ENCODE measurements at places on chromosomes 2 and 18. TPM values are rescaled to one million over a fixed set of nuclear protein-coding genes. Genes with fewer than 3 reads are reported as not detected.

ATG4B gene
- total RNA-seq: 109 TPM

CIB4 gene
- total RNA-seq: not detected

SPDYA gene
- total RNA-seq: 0.90 TPM

CCDC178 gene
- 2.4 TPM for total RNA-seq

SIX3 gene
- total RNA-seq: not detected

TRPM8 gene
- not detected for total RNA-seq

MALT1 gene
- total RNA-seq: 19.4 TPM

DNA sequence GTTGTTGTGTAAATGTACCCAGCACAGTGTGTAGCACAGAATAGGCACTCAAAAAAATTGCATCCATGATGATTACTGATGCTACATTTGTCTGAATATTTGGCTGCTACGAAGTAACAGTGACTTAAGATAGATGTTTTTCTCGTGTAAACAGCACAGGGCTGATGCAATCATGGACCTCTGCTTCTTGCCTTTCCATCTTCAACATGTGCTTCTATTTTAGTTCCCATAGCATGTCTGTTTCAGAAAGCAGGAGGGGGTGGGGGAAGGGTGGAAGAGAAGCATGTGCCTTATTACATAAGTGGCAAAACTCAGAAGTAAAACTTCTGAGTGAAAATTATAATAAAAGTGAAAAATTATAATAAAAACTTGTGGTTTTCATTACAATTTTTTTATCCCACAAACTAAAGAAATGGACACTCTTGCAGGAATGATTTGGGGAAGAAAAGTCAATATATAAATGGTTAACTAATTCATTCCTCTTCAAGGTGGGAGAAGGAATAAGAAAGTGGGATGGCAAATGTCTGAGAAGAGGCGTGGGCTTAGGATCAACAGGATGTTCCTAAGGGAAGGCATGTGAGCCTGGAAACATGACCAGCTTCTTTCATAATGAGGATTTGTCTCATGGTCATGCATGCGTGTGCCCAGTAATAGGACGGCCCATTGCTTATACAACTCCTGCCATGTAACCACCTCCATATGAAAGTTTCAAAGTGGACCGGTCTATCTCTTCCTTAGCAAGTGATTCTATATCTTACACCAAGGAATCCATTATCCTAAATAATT is 27.2 kb downstream of the CCBE1 start:
- H3K27ac ChIP-seq: no peak overlapping the region
- H3K4me3 ChIP-seq: no peak overlapping the region
- H3K4me1 ChIP-seq: no peaks in the 10 kb centered on the region
- H3K36me3 ChIP-seq: no peaks in the 10 kb centered on the region
- no peak for DNase-seq
- H3K27me3 ChIP-seq: no peaks in the 10 kb centered on the region

DNA sequence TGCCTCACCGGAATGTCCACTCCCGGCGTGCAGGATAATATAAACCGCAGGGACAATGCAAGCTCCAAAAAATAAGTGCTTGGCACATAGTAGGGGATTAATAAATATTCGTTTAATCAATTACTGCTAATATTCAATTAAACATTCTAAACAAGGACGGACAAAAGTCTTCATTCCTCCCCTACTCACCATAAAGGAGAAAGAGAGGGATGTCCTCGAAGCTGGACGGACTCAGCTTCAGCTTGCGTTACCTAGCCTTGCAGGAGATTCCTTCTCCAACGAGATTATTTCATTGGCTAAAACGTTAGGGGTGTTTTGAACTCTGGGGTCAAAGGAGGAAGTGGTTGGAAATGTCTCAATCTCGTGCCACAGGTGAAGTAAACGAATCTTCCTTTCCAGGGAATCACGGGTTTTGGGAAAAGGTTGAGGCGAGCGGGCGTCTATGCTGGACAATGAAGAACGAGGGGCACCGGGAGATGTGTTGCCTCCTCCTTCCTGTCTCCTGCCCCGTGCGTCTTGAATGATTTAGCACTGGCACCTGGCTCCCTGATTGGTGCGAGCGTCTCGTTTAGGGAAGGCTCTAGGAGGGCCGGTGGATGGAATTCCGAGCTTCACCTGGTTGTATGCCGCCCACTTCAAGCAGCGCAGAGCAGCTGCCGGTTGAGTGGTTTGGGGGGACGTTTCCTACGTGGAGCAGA is 2.0 kb upstream of the GAD1 start:
- H3K4me3 ChIP-seq: no peak overlapping the region
- DNase-seq: no peak
- no peaks in the 10 kb centered on the region for H3K36me3 ChIP-seq
- H3K27ac ChIP-seq: no peak overlapping the region

GRCh38 chr18:49819823-49820671 is 6.7 kb upstream of the ACAA2 start:
- H3K36me3 ChIP-seq: no peaks in the 10 kb centered on the region
- no peaks in the 10 kb centered on the region for H3K4me1 ChIP-seq
- H3K4me3 ChIP-seq: no peak overlapping the region
- no peak for DNase-seq
- no peaks in the 10 kb centered on the region for H3K27me3 ChIP-seq
- no peak overlapping the region for H3K27ac ChIP-seq

DNA sequence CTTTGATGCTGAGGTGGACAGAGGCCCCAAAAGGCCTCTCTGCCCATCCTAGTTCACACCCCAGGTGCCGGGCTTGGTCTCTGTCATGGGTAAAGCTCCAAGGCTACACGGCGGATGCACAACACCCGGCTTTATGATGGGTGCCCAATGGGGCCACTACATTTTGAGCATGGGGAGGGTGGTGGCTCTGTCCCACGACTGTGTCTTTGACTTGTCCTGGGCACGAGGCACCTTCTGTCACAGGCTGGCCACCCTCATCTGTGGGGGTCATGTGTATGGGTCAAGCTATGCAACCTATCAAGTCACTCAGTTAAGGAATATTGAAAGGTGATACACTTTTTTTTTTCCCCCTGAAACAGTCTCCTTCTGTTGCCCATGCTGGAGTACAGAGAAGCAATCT is 63.7 kb downstream of the EDAR start:
- DNase-seq: no peak
- H3K4me3 ChIP-seq: no peak overlapping the region
- no peaks in the 10 kb centered on the region for H3K27me3 ChIP-seq
- no peaks in the 10 kb centered on the region for H3K36me3 ChIP-seq
- no peak overlapping the region for H3K27ac ChIP-seq

DNA sequence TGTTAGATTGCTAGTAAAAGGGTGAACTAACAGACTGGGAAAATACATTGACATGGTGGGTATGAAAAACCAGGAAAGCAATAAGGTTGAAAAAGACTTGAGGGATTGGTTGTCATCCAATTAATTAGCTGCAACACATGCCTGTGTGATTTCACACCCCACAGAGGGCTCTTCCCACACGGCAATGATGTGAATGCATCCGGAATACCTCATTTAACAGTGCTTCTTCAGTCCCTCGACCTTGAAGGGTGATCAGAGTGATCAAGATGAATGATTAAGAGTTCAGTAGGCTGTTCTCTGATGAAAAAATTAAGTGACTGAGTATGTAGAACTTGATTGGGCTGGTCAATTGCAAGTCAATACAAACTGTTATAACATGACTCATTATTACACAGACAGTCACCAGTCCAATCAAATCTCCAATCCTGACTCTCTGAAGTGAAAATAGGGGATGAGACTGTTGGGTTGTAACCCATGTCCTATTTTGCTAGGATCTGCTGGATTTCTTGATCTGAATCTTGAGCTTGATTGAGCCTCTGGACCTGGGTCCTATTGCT is 924.9 kb upstream of the FAM98A start:
- H3K4me3 ChIP-seq: no peak overlapping the region
- H3K36me3 ChIP-seq: no peaks in the 10 kb centered on the region
- no peak overlapping the region for H3K27ac ChIP-seq
- no peak for DNase-seq
- H3K27me3 ChIP-seq: no peaks in the 10 kb centered on the region

- no peak overlapping the region for H3K27ac ChIP-seq
- no peak overlapping the region for H3K4me3 ChIP-seq
- no peaks in the 10 kb centered on the region for H3K36me3 ChIP-seq
- H3K4me1 ChIP-seq: no peaks in the 10 kb centered on the region
Measured at GRCh38 chr2:239378021-239378917, 22.6 kb downstream of the HDAC4 start.

- no peak for DNase-seq
- H3K4me1 ChIP-seq: no peaks in the 10 kb centered on the region
- no peak overlapping the region for H3K4me3 ChIP-seq
- H3K27ac ChIP-seq: no peak overlapping the region
Measured at GRCh38 chr2:151478011-151478410, 68.3 kb downstream of the RIF1 start.

- no peaks in the 10 kb centered on the region for H3K27me3 ChIP-seq
- H3K4me3 ChIP-seq: no peak overlapping the region
- H3K27ac ChIP-seq: peak overlapping the region; percentile 54
- H3K36me3 ChIP-seq: no peaks in the 10 kb centered on the region
- H3K4me1 ChIP-seq: peaks cover 6% of the 10 kb centered on the region
Measured at GRCh38 chr2:8303322-8303832, 378.5 kb upstream of the ID2 start.

GRCh38 chr18:59575995-59576394 is 121.2 kb downstream of the CCBE1 start:
- H3K4me1 ChIP-seq: no peaks in the 10 kb centered on the region
- DNase-seq: no peak
- no peaks in the 10 kb centered on the region for H3K36me3 ChIP-seq
- no peaks in the 10 kb centered on the region for H3K27me3 ChIP-seq

- no peak for DNase-seq
- no peaks in the 10 kb centered on the region for H3K36me3 ChIP-seq
- no peak overlapping the region for H3K4me3 ChIP-seq
- H3K4me1 ChIP-seq: no peaks in the 10 kb centered on the region
- H3K27ac ChIP-seq: no peak overlapping the region
Measured at GRCh38 chr18:78934003-78934402, 45.6 kb upstream of the SALL3 start.

DNA sequence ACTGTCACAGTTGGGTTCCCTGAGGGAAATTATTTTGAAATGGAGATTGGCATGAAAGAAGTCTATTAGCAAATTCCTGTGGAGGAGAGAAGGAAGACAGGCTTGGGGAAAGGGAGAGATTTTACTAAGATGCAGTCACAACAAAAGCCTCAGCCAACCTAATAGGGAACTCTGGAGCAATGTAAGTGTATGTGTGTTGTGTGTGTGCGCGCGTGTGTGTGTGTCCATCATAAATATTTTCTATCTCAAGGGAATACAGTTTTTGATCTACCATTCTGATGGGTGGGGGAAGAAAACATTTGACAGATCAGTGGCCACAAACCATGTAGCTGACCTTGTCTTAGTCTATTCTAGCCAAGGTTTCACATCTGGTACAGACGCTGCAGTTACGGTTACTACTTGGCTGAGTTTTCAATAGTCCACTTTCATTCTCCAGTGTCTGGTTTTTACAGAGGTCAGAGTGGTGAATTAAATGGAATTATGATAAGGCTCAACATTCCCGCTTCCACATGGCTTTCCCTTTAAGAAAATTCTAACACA is 72.6 kb downstream of the MREG start:
- no peak overlapping the region for H3K4me3 ChIP-seq
- no peaks in the 10 kb centered on the region for H3K4me1 ChIP-seq
- no peaks in the 10 kb centered on the region for H3K27me3 ChIP-seq
- no peak overlapping the region for H3K27ac ChIP-seq
- no peak for DNase-seq

DNA sequence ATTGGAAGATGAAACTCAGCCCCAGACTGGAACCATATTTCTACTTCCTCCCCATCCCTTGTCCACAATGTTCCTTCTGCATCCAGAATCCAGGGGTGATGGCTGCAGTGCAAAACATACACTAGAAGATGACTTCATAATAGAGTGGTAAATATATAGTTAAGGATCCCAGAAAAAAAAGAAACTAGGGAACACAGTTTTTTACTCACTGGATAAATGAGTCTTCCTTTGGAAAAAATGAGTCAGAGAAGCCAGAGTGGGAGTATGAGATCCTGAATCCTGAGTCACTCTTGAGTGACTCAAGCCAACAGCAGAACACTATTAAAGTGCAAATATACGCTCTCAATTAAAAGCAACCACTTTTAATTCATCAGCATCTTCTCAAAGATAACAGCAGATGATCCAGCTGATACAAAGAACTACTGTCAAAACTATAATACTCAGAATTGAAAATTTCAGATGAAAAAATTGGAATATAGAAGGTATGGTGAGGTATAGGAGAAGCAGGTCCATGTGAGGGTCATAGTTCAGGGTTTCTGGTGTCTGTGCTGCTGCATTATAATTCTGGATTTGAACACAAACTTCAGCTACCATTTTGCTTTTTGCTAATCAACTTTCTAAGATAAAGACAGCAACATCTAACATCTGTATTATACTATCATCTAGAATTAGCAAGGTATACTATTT is 987.2 kb upstream of the CDH2 start:
- H3K27me3 ChIP-seq: no peaks in the 10 kb centered on the region
- H3K4me3 ChIP-seq: no peak overlapping the region
- no peaks in the 10 kb centered on the region for H3K36me3 ChIP-seq

DNA sequence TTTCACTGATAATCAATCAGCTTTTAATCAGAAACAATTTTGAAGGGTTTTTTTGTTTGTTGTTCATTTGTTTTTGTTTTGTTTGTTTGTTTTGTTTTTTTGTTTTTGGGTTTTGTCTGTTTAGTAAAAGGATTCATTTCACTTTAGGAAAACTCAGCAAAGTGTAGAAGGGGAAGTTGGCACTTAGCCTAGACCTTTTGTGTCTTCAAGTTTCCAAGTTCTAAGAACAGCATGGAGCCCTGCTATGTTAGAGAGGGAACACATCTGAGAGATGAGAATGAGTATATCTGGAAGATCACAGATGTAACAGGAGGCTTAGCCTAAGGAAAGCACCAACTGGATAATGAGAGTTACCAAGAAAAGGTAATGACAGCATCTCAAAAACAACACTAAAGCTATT is 501.5 kb downstream of the ERBB4 start:
- no peak overlapping the region for H3K4me3 ChIP-seq
- H3K27me3 ChIP-seq: no peaks in the 10 kb centered on the region
- no peaks in the 10 kb centered on the region for H3K4me1 ChIP-seq
- H3K27ac ChIP-seq: no peak overlapping the region

DNA sequence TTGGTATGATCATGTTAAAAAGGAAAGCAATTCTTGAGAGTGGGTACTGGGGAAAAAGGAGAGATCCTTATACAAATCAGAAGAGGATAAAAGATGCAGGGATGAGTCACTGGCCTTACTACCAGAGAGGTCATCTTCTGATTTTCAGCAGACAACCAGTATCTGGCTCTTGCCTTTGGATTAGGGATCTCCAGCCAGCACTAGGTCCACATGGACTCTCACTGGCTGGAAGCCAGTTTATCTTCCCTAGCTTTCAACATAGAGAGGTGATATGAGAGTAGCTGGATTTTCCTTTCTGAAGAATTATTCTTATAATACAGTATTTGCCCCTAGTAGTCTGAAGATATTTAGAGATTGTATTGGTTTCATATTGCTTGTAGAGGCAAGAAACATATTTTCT is 30.2 kb downstream of the CERKL start:
- no peaks in the 10 kb centered on the region for H3K36me3 ChIP-seq
- no peaks in the 10 kb centered on the region for H3K27me3 ChIP-seq
- no peak overlapping the region for H3K27ac ChIP-seq
- no peak overlapping the region for H3K4me3 ChIP-seq
- H3K4me1 ChIP-seq: no peaks in the 10 kb centered on the region

GRCh38 chr2:289362-290089 is 1.6 kb upstream of the ALKAL2 start:
- H3K36me3 ChIP-seq: no peaks in the 10 kb centered on the region
- no peak for DNase-seq
- peak overlapping the region; percentile 80 for H3K27ac ChIP-seq

GRCh38 chr2:143070704-143071103 is 58.5 kb upstream of the ARHGAP15 start:
- H3K4me3 ChIP-seq: no peak overlapping the region
- no peaks in the 10 kb centered on the region for H3K36me3 ChIP-seq
- H3K27me3 ChIP-seq: no peaks in the 10 kb centered on the region

- no peak overlapping the region for H3K27ac ChIP-seq
- no peaks in the 10 kb centered on the region for H3K36me3 ChIP-seq
Measured at GRCh38 chr18:6866552-6867085, 137.1 kb downstream of the ARHGAP28 start.
